ENCODE measurements at places on chromosomes 12 and 14.

GRCh38 chr12:10220398-10221077, 7.9 kb downstream of the GABARAPL1 start:
- DNase-seq: no peak

- DNase-seq: no peak
These were observed 277.3 kb downstream of the SLC16A7 start for GRCh38 chr12:59873136-59873535.

GRCh38 chr14:81946375-81946774, 412.7 kb upstream of the SEL1L start:
- no peak for DNase-seq

DNA sequence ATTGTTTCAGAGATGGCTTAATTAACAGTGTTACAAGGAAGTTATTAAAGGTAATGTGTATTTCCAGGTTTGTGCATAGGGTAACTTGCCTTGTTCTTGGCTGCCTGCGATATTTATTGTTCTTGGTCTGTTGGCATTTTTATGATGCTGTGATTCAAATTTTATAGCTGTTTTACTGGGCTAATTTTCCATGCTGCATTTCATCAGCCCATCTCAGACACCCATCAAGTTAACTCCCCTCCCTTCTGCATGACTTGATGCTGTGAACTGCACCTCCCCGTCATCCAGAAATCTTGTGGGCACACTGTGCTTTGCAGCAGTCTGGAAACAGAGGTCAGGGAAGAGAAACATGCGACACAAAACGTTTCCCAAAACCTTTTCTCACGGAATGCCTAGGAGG, 1049.2 kb downstream of the AACS start:
- no peak for DNase-seq

GRCh38 chr12:129096184-129096583, 242.9 kb downstream of the GLT1D1 start:
- no peak for DNase-seq

DNA sequence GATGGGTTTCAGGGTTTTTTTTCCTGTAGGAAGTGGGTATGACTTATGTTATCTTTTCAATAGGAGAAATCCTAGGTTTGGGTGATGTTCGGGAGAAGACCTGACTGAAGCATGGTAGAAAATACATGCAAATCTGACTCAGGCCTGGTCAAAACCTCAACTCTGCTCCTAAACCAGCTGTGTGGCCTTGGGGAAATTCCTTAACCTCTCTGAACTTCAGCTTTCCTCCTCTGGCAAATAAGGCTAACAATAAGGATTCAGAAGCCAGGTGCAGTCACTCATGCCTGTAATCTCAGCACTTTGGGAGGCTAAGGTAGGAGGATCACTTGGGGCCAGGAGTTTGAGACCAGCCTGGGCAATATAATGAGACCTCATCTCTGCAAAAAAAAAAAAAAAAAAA, 148.5 kb downstream of the PHETA1 start:
- no peak for DNase-seq

DNA sequence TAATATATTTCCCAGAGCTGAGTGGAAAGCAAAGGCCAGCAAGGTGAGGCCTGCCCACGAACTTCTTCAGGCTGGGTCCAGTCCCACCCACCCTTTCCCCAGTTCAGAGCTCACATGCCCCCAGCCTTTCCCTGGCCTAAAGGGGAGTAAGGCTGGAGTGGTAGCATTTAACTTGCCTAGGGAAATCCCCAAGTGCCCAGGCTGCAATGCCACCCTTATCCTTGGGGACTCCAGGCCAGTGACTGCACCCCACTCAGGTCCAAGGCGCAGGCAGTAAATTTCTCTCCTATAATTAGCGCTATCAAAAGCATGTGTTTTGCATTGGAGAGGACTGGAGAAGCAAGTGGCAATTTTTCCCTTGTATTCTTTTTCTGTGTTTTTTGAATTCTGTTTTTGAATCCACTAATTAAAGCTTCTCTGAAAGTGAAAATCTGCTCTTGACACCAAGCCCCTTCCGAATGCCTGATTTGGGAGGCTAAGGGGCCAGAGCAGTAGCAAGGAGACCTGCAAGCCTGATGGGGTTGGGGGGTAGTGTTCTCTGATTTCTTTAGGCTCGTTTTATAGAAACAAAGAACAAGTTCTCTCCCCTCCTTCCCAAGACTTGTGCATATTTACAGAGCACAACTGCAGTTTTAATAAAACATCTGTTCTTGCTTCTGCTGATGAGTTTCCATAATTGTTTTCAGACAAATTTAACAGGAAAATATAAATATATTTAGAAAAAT, 3.5 kb upstream of the HOXC6 start:
- DNase-seq: no peak

DNA sequence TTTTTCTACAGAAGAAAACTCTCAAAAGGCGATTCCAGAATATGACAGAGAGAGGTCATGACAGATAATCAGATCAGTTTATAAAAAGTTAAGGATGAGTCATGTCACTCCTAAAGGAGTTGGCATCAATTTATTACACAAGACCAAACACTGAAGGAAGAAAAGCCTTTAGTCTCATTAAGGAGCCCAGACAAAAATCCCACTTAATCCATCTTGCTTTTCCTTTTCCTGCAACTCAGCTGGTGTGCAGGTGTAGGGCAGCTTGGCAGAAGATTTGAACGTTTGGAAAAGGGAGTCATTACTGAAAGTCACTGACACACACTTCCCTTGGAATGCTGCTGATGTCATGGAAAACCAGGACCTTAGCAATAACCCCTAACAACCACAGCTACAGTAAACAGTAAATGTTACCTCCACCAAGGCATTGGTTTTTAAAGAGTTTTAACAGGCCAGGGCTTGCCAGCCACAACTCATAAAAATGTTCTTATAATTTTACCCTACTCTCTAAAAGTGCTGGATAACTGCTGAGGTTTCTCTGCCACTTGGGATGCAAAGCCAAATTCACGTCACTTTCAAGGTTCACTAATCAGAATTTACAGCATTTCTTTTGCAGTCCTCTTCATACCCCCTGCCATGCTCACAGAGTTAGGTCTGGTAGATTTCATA, 320.6 kb downstream of the RAD51B start:
- no peak for DNase-seq

DNA sequence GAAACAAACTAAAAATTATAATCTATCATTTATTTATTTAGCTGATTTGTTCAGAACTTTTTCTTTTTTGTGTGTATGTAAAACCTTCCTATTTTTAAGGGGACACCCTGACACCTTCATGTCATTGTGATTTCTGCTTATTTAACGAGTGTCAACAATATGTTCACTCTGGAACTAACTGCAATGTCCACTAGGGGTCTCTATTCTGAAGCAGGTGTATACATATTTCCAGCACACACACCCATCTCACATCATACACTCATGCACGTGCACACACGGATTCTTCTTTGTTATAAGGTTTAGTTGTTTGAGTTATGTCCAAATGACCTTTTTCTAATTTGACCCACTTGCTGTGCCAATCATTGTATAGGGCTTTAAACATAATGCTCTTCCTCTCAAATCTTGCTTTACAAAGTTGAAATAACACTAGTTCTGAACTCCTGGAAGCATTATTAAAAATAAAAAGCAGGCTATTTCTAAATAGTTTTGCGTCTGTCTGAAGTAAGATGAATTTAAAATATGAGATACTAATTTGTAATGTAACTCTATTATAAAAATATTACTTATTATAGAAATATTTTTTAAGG, 15.5 kb downstream of the E2F7 start:
- DNase-seq: peak; percentile 7

GRCh38 chr12:8697476-8698131, at the start of gene RIMKLB:
Gene RIMKLB (plus strand): TSS chr12:8697991. CDS start chr12:8713867, 15,876 bp downstream.
- DNase-seq: peak; percentile 59

DNA sequence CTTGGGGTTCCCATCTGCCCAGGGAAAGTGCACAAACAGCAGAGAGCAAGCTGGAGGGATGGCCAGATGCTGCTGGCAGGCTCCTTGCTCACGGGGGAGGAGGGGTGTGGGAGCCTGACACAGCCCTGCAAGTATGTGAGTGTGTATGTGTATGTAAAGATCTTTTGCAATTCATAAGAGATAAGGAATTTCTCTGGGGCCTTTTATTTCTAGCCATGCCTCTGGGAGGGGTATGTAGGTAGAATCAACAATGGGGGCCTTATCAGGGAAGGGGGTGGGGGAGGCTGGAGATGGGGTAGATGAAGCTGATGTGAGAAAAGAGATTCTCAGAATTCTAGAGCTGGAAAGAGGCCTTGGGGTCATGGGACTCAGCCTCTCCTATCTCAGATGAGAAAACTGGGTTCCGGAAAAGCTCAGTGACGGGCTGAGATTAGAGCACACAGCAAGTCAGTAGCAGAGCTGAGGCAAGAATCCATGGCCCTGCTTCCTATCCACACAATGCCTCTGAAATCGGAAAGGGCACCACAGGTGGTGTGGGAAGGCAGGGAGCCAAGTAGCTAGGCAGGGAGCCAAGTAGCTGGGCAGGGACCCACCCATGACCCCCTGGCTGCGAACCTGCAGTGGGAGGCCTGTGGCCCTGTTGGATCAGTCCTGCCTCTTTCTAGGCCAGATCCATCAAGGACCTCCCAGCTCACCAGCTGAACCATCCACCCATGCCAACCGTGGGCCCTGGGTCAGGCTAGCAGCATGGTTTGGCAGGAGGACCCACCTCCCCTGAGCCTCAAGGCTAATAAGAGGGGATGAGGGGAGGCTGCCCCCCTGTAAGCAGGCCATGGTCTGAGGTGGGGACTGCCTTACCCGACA, 54.7 kb downstream of the PLEKHG3 start:
- DNase-seq: no peak

DNA sequence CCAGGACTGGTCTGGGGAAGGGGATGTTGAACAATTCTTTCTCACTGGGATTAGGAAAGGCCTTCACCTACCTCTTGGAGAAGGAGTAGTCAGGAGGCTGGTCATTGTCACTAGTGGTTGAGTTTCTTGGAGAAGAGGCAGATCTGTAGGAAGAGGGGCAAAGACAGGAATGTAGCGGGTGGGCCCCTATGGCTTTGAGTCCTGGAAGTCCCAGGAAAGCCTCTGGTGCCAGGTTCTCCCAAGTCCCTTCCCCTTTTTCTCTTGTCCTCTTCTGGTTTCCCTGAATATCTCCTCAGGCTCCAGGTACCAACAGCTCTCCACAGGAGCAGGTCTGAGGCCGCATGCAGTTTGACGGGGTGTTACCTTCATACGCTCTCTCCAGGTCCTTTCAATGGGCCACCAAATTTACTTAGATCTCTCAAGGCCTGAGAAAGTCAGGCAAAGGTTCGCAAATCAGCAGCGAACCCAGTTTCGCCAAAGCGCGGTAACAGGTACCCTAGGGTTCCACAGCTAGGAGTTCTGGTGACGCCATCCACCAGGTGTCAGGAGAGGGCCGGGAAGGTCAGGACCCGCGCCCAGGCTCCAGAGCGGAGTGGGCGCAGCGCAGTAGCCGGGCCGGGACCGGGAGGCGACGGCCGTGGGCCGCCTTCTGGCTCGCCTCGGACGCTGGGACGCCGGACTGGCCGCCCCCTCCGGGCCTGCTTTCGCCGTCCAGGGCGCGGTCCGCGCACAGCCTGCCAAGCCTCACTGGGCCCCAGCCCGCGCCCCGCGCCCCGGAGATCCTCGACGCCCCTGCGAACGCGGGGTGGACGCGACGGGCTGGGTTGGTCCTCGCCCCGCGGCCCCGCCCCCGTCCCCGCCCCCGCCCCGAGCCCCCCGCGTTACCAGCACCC, 795 bp downstream of the SMAGP start:
- peak; percentile 32 for DNase-seq

DNA sequence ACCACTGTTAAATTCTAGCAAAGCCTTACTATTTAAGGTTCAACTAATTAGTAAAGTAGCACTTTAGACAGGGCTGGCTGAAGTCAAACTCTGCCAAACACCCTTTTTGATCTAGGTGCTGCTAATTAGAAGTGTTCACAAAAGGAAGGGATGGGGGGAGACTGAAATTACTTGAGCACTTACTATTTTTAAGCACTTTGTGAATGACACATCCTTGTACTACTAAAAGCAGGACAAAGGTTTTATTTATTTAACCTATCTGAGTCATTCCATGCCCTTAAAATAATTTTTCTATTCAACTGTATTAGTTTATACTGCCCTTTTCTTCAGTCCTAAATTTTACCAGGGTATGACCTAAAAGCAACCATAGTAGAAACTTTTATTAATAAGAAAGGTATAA, 20.1 kb downstream of the MBIP start:
- DNase-seq: no peak

- DNase-seq: no peak
These were observed 42.5 kb downstream of the LIN7A start for GRCh38 chr12:80895240-80895639.

GRCh38 chr12:43015090-43015737, 425.7 kb upstream of the PRICKLE1 start:
- DNase-seq: no peak

DNA sequence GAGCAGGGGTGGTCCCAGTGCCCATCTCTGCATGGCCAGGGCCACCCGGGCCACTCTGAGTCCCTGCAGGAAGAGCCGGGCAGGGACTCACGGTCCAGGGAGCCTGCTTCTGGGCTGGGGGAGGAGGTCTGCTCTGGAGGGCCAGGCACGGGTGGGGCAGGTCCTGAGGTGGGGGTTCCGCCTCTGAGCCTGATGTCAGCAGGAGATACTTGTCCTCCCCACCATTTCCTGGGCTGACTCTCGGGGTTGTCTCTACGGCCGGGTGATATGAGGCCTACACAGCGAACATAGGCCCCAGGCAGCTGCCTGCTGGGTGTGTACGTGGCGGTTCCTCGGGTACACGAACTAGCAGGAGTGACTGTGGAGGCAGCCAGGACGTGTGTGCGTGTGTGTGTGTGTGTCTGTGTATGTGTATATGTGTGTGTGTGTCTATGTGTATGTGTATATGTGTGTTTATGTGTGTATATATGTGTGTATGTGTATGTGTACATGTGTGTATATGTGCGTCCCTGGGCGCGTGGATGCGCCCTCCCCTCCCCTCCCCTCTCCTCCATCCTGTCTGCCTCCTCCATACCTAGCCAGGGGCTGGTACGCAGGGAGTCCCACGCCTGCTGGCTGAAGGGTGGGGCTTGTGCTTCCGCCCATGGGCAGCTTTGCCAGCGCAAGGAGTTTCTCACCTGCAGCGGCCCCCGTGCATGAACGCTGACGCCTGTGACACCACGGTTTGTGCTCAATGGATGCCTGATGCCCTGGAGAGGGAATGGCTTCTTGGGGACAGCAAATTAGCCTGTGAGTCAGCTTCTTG, 30.4 kb upstream of the TRAF3 start:
- no peak for DNase-seq

- DNase-seq: peak; percentile 48
These were observed 66.7 kb downstream of the CCDC88C start for GRCh38 chr14:91350813-91351511.

- no peak for DNase-seq
These were observed 10.3 kb upstream of the SERPINA3 start for GRCh38 chr14:94601884-94602391.

DNA sequence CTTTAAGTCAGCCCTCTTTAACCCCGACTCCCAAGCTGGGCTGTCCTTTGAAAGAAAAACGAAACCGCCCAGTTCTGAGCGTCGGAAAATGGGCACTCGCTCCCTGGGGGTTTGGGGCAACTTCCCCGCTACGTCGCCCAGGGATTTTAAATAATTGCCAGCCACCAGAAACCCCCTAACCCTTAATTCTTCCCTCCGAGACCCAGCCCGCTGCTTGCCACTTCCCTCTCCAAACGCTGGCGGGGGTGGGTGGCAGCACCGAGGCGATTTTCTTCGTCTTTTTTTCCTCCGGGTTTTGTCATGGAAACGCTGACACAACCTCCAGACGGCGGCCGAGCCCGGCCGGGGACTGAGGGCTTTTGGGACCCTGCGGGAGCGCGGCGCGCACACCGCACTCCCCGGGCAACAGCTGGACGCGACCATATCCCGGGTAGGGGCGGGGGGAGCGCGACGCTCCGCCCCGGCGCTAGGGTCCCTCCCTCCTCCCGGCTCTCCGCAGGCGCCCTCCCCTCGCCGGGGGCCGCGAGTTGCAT, at the start of gene CHST11:
Gene CHST11, plus strand, starts transcription at position 532 of the 533 bp plus-strand sequence.
- DNase-seq: peak; percentile 60

Data from effector memory CD8-positive, alpha-beta T cell (primary cell).